ENCODE measurements at places on chromosomes 5 and 9.

GRCh38 chr9:23695572-23695971, 130.5 kb downstream of the ELAVL2 start:
- DNase-seq: no peak

GRCh38 chr5:41795125-41795524, 75.1 kb downstream of the OXCT1 start:
- DNase-seq: no peak

- DNase-seq: no peak
Observed at GRCh38 chr9:126720036-126720435, 84.8 kb upstream of the ZBTB43 start.

GRCh38 chr9:107251756-107252322, 31.2 kb upstream of the RAD23B start:
- no peak for DNase-seq

DNA sequence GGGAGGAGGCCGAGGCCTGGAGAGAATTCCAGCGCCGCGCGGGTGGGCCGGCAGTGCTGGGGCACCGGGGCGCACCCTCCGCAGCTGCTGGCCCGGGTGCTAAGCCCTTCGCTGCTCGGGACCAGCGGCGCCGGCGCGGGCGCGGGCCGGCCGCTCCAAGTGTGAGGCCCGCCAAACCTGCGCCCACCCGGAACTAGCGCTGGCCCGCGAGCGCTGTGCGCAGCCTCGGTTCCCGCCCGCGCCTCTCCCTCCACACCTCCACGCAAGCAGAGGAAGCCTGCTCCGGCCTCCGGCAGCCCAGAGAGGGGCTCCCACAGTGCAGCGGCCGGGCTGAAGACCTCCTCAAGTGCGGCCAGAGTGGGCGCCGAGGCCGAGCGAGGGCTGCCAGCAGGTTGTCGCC, 7.7 kb upstream of the SRFBP1 start:
- no peak for DNase-seq

GRCh38 chr5:77437194-77437593, 54.9 kb downstream of the WDR41 start:
- no peak for DNase-seq

GRCh38 chr5:92470770-92471169, 1087.7 kb upstream of the ARRDC3 start:
- no peak for DNase-seq

- no peak for DNase-seq
Observed at GRCh38 chr5:148910686-148911361, 84.4 kb downstream of the ADRB2 start.

- DNase-seq: peak; percentile 43
Observed at GRCh38 chr9:127976498-127976897, 4.3 kb downstream of the EEIG1 start.

- no peak for DNase-seq
Observed at GRCh38 chr9:69331444-69331843, 6.4 kb downstream of the ENTREP1 start.

DNA sequence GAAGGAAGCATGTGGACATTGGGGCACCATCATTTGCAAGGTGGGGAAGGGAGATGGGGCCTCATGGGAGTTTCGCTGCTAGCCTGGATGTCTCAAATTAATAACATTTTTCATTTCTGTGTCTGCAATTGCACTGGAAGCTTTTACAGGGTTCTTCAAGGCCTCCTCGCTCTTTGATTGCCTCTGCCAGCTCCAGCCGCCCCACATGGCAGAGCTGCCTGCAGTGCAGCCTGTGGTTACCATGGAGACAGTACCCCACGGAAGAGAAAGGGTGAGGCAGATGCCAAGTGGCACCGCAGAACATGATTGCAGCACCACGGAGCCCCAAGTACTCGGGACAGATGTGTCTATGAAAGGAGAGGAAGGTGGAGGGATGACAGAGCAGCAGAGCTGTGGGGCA, 25.4 kb downstream of the CTNND2 start:
- no peak for DNase-seq

Data from stimulated activated naive CD4-positive, alpha-beta T cell (primary cell).